ENCODE measurements at places on chromosomes 13 and 19.
A peak's percentile ranks its signal among the peaks of the same experiment; 100 is the strongest.

DNA sequence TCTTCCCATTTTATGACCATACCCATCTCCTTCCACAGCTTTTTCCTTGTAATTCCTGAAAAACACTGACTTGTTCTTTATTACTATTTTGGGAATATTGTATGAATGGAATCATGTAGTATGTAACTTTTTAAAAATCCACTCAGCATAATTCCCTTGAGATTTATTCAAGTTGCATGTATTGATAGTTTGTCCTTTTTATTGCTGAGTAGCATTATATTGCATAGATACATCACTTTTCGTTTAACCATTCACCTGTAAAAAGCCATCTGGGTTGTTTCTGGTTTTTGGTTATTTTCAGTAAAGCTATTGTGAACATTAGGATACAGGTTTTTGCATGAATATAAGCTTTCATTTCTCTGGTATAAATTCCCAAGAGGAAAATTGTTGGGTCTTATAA lies 115.4 kb downstream of the GPC5 start:
- DNase-seq: no peak

- no peak for DNase-seq
Measured at GRCh38 chr13:56501750-56502149, 639.0 kb upstream of the PRR20A start.

- DNase-seq: no peak
Measured at GRCh38 chr13:60696602-60697001, 299.6 kb downstream of the TDRD3 start.

DNA sequence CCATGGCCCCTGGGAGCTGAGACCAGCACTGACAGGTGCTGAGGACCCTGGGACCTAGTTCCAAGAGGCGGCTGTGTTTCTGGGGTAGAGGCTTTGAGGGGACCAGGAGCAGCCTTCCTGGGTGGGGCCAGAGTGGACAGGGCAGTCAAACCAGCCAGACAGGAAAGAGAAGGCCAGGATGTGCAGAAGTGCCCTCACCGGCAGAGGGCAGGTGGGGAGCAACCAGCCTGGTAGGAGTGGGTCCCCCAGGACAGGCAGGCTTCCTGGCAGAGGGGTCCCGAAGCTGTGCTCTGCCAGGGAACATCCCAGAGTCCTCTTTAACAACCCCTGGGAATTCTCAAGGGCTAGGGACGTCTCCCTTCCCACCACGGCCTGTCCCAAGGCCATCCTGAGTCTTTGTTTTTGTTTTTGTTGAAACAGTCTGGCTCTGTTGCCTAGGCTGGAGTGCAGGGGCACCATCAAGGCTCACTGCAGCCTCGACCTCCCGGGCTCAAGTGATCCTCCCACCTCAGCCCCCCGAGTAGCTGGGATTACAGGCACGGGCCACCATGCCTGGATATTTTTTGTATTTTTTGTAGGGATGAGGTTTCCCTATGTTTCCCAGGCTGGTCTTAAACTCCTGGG lies 3.0 kb upstream of the HIPK4 start:
- no peak for DNase-seq

- DNase-seq: no peak
Measured at GRCh38 chr13:47396915-47397314, 500.1 kb upstream of the HTR2A start.

GRCh38 chr19:39406656-39407409 lies at the start of gene ZFP36:
Gene ZFP36, plus strand, starts transcription at chr19:39406847. Its CDS starts 58 bp downstream, at chr19:39406905.
- DNase-seq: peak; percentile 94

DNA sequence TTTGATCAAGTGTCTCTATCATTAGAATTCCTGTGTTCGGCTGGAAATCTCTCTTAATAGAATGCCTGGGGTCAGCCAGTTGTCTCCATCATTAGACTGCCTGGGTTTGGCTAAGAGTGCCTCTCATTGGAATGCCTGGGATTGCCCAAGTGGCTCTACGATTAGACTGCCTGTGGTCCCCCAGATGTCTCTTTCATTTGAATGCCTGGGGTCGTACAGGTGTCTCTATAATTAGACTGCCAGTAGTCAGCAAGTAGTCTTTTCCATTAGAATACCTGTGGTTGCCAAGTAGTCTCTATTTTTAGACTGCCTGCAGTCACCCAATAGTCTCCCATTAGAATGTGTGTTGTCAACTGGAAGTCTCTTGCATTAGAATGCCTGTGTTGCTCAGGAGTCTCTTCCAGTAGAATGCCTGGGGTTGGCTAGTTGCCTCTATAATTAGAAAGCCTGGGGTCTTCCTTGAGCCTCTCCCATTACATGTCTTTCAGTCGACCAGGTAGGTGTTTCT lies 1523.2 kb downstream of the UQCRFS1 start:
- DNase-seq: no peak

DNA sequence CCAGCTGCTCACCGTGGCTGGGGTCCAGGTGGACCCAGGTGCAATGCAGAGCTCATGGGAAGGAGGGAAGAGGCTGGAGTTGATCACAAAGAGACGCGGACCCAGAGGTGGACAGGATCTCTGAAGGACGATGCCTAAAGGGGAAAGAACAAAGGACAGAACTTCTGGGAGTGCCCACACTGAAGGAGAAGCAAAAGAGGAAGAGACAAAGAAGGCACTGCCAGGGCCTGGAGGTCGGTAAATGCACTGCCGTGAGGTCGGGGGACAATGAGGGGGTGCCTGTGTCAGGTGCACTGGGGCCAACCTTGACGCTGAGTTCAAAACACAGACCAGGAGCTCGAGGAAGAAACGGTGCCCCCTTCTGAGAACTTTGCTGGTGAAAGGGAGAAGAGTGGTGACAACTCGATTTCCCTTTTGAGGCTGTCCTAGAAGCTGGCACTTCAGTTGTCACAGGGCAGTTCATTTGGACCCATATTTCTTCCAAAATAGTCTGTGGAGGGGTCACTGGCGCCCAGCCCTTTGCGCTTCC lies 55.6 kb downstream of the GJA3 start:
- no peak for DNase-seq

DNA sequence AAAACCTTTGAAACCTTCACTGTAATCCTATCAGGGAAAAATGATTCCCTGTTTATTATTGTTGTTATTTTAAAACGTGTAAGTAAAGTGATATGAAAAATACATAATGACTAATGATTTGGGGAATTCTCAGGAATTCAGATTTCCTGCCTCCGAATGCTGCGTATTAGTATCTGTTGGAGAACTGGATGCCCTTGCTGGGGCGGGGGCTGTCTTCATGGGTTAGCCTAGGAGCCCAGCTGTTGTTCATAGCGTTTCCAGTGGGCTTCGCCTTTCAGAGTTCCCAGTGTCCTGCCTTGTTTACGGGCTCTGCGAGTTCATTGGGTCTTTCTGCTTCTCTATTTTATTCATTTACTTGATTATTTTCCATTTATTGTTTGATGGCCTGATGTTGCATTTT lies 18.4 kb downstream of the NAXD start:
- DNase-seq: no peak

GRCh38 chr19:35248310-35249145 lies at the start of gene LSR:
Gene LSR, plus strand, starts transcription at chr19:35249002. Its CDS starts 21 bp downstream, at chr19:35249023.
- DNase-seq: no peak

GRCh38 chr13:109787135-109787954 lies 962 bp upstream of the IRS2 start:
- DNase-seq: peak; percentile 64

GRCh38 chr13:51632591-51633362 lies 48.5 kb downstream of the WDFY2 start:
- no peak for DNase-seq

GRCh38 chr13:49539313-49539712 lies 43.6 kb downstream of the PHF11 start:
- no peak for DNase-seq

DNA sequence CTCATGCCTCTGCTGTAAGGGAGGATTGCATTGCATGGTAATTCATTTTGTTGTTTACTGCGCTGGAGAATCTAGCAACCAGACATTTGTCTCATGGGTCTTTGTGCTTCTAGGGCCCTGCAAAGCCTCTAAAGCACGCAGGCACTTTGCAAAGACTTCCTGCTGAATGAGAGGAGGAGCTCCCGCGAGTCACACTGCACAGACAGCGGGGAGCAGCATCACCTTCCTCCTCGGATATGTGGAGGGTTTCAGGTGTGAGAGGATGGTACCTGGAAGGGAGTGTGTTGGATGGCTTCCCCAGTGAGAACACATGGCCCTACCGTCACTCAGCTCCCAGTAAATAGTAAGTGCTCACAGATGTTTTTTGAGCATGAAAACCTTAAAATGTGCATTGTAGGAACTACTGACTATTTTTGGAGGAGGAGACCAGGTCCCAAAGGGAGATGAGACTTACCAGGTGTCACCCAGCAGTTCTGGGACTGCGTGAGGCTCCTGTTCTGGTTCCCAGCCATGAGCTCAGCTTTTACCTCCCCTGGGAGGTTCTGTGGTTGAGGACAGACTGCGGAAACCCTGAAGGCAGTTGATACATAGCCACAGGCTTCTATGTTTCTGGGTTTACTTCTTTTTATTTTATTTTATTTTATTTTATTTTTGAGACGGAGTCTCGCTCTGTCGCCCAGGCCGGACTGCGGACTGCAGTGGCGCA lies 278.0 kb downstream of the FGF9 start:
- no peak for DNase-seq

DNA sequence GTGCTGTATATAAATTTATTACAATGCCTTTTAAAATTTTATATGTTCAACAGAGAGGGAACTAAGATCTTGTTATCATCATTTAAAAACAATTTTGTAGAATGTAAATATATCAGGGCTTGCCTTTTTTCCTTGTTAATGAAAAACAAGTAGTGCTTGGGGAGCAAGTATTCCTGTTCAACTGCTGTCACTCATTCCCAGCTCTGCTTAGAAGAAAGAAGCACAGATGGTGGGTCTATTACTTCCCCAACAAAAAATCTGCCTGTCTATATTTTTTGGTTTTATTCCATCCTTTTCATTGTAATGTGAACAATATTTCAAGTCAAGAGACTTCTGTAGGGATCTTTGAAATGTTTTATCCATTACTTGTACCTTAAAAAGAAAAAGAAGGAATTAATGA lies 503.9 kb downstream of the GPC5 start:
- DNase-seq: no peak

- DNase-seq: no peak
Measured at GRCh38 chr13:66414066-66414800, 815.9 kb downstream of the PCDH9 start.

DNA sequence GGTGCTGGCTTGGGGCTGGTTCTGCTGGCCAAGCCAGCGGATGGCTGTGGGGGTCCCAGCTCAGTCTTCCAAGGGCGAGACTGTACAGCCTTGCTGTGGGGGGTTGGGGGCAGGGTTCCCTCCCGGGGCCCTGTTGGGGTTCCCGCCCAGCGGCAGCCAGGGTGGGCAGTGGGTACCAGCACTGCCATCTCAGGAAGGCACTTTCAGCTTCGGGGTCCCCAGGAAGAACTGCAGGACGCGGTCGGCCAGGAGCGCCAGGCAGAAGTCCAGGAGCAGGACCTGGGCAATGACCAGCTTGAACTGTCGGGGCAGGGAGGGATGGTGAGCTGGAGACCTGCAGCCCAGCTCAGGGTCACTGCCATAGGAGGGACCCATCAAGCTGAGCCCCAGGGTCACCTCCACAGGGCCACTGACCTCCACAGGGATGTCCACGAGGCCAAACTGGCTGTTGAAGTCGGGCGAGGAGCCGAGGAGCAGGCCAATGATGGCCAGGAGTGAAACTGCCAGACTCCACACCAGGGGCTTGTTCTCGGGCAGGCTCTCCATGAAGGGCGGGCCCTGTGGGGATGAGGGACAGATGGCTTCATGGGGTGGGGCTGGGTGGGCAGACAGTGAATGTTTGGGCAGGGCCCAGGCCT lies 1.9 kb upstream of the GMIP start:
- DNase-seq: no peak

- DNase-seq: no peak
Measured at GRCh38 chr13:31913459-31913858, 118.1 kb upstream of the FRY start.

DNA sequence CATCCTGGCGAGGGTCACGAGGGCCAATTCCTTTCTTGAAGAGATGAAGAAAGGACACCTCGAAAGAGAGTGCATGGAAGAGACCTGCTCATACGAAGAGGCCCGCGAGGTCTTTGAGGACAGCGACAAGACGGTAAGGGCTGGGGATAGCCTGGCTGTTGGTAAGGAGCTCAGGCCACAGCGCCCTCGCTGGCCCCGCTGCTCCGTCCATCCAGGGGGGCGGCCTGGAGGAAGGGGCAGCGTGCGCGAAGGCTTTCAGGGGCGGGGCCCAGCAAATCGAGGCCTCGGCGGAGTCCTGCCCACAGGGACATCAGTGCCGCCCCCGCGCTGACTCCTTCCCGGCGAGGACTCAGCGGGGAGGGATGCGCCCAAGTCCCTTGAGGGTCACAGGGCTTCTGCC lies 6.9 kb downstream of the F10 start:
- no peak for DNase-seq

- peak; percentile 75 for DNase-seq
Measured at GRCh38 chr19:50500753-50501151, 10.2 kb downstream of the JOSD2 start.

GRCh38 chr13:46104868-46105267 lies at the start of gene CPB2:
Gene CPB2, minus strand, starts transcription at chr13:46105033. Its CDS starts 24 bp downstream, at chr13:46105009.
- no peak for DNase-seq

DNA sequence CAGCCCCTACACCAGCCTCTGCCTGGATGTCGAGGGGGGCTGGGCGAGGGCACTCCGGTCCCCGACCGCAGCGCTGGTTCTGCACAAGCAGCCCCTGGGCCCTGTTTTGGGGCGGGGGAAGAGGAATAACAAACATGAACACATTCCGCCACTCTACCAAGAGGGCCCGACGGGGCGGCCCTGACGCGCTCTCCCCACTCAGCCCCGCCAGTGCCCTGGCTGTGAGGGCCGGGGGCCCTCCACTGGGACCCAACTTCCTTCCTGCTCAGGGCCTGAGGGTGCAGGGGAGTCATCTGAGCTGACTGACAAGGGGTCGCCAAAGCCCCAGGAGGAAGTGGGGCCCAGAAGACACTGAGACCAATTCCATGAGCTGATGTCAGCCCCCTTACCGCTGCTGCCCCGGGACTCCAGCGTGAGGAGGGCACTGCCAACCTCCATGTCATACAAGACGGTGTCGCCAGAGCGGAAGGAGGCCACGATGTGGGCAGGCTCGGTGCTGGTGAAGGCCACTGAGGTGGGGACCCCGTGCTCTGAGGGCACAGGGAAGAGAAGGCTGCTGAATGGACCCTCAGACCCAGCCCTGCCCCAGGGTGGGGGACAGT lies 5.6 kb upstream of the PRKD2 start:
- DNase-seq: peak; percentile 16

GRCh38 chr13:30744056-30744680 lies 8.8 kb downstream of the ALOX5AP start:
- no peak for DNase-seq

DNA sequence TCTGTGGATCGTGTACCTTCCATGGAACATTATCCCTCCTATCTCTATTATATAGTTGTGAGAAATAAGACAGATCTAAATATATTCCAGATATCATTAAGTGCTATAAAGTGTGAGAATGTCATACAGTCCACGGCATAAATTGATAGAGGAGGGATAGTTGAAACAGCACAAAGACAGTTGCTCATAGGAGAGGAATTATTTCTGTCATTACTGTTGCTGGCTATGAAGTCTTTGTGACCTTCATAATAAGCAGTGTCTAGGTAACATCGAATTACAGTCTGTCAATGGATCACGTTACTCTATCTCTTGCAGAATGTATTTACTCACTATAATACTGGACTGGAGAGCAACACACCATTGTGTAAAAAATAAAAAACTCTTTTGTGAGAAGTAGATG lies 671.5 kb upstream of the PCDH20 start:
- DNase-seq: no peak

All from femur (tissue), 1 donor.